ENCODE measurements at places on chromosomes 7 and 10. TPM values are rescaled to one million over a fixed set of nuclear protein-coding genes. Genes with fewer than 3 reads are reported as not detected.

- no peak for DNase-seq
Observed at GRCh38 chr7:471191-471865, 48.3 kb downstream of the PDGFA start.

DNA sequence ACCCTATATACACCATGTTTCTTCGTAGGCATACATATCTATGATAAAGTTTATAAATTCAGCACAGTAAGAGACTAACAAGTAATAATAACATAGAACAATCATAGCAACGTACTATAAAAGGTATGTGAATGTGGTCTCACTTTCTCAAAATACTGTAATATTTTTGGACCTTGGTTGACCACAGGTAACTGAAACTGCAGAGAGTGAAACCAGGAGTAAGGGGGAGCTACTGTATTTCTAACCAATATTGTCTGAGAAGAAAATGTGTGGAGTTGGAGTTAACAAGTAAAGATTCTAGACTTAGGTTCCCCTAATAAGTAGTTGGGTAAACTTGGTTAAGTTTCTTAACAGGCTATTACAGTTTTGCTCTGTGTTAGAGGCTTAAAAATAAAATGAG is 72.1 kb downstream of the GNAI1 start:
- no peak for DNase-seq

GRCh38 chr10:100043796-100044195 is 34.0 kb upstream of the DNMBP start:
- no peak for DNase-seq

- DNase-seq: no peak
Observed at GRCh38 chr7:75599244-75599781, 107.2 kb downstream of the SPDYE5 start.

DNA sequence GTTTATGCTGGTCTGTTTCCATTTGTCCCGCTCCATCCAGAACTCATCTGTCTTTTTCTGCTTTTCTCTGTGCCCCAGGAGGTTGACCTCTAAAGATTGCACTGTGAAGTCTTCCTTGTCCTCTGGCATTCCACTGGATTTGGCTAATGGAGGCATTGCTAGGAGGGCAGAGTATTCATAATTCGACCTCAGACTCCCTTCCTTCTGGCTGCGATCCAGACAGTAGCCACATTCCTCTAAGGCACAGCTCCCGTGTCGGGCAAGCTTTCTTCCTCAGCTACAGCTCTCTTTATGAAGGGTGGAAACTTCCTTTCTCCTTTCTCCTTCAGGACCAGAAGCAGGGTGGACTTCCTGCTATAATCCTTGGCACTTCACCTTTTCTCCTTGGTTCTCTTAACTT is 175.9 kb downstream of the BAMBI start:
- no peak for DNase-seq

The GPR15LG gene
- total RNA-seq: 69.0 TPM

The SEMA3A gene
- 3.3 TPM for total RNA-seq

The CELF2 gene
- total RNA-seq: 110 TPM

The MMRN2 gene
- 2.8 TPM for total RNA-seq

Data from Peyer's patch (tissue), 4 donors.